ENCODE measurements at places on chromosomes 2 and 18. TPM values are rescaled to one million over a fixed set of nuclear protein-coding genes. Genes with fewer than 3 reads are reported as not detected.

Gene UGT1A5
- total RNA-seq: not detected

Gene CYBRD1
- 412 TPM for total RNA-seq

Gene PMAIP1
- 18.2 TPM for total RNA-seq

Gene SLC9A2
- total RNA-seq: under 0.01 TPM

Gene OSR1
- total RNA-seq: 117 TPM

Gene FOXI3
- not detected for total RNA-seq

Measured in fibroblast of the aortic adventitia (primary cell).